ENCODE measurements at places on chromosomes 6 and 20.
A peak's percentile ranks its signal among the peaks of the same experiment; 100 is the strongest.

DNA sequence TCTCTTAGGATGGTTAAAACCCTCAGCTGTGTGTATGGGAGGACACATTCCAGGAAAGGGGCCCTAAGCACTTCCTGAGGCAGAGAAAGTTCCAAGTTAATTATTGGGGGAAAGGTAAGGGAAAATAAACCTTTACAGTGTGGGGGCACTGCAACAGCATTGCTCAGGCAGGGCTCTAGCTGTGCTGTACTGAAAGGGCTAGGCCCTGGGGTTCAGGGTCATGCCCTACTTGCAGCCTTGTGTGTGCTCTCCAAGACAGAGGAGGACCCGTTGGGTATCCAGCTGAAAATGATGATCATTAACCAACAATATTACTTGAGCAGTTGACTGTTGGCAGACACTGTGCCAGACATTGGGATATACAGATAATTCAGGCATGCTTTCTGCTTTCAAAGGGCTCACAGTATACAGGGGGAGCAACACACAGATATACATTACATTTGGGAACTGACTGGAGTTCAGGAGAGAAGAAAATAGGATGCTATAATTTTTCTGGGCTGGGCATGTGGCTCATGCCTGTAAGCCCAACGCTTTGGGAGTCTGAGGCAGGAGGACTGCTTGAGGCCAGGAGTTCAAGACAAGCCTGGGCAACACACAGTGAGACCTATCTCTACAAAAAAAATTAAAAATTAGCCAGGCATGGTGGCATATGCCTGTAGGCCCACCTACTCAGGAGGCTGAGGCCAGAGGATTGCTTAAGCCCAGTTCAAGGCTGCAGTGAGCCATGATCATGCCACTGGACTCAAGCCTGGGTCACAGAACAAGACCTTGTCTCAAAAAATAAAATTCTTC lies 9.1 kb upstream of the RPL7L1 start:
- no peak for DNase-seq

DNA sequence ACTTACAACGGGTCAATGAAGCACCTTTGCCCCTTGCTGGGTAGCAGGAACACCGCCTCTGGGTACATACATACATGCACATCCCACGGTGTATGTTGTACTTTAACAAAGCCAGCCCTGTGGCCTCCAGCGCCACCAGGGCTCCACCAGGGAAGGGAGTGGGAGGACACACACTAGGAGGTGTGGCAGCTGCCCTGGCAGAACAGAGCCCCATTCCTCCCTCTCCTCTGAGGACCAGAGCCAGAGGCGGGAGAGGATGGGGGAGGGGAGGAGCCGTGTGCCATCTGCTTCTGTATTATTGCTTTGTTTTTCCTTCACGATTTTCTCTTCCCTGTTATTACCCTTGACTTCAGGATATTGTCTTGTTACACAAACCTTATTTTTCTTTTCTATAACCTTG lies 105.8 kb upstream of the TRAF3IP2 start:
- no peak for DNase-seq

DNA sequence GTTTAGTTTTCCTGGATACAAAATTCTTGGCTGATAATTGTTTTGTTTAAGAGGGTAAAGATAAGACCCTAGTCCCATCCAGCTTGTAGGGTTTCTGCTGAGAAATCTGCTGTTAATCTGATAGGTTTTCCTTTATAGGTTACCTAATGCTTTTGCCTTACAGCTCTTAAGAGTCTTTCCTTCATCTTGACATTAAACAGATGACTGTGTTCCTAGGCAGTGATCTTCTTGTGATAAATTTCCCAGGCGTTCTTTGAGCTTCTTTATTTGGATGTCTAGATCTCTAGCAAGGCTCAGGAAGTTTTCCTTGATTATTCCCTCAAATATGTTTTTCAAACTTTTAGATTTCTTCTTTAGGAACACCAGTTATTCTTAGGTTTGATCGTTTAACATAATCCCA lies 134.0 kb downstream of the MAP3K4 start:
- no peak for DNase-seq

- no peak for DNase-seq
These were observed 95.9 kb upstream of the IFNGR1 start for GRCh38 chr6:137315081-137315480.

GRCh38 chr6:46606338-46606737 lies 46.3 kb downstream of the CYP39A1 start:
- DNase-seq = no peak

DNA sequence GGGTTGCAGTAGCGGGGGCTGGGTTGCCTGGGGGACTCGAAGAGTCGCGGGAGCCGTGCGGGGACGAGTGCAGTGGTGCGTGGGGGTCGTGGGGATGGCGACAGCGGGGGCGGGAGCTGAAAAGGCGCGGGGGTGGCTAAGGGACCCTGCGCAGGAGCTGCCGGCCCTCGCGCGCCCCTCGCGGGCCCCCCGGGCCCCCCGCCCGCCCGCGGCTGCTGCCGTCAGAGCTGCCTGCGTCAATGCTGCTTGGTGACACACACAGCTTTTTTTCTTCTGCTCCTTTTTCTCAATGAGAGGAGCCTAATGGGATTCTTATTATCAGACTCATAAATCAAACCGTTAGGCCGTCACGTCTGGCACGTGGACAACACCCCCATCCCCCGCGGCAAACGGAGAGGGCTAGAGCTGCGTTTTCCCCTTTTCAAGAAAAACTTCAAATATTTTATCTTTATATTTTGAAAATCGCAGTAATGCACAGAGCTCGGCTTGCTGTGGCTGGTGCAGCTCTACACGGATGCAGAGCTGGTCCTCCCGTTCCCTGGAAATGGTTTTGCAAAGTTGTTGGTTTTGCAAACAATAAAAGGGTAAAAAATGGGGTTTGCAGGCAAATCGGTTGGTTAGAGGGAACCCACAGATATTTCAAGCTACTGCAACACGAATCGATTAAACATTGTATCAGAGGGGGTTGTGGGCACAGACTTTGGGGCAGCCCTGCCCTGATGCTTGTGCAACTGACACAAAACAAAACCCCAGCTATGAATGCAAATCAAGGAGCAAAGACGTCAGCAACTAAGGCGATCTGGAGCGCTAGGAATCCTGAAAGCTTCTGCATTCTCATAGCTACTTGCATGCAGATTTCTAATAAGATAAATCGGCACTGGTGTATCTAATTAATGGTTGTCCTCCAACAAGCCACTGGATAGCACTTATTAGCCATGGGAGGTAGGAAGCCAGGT lies 161.4 kb downstream of the TBXT start:
- no peak for DNase-seq

GRCh38 chr20:47703748-47704147 lies 81.5 kb downstream of the SULF2 start:
- no peak for DNase-seq

DNA sequence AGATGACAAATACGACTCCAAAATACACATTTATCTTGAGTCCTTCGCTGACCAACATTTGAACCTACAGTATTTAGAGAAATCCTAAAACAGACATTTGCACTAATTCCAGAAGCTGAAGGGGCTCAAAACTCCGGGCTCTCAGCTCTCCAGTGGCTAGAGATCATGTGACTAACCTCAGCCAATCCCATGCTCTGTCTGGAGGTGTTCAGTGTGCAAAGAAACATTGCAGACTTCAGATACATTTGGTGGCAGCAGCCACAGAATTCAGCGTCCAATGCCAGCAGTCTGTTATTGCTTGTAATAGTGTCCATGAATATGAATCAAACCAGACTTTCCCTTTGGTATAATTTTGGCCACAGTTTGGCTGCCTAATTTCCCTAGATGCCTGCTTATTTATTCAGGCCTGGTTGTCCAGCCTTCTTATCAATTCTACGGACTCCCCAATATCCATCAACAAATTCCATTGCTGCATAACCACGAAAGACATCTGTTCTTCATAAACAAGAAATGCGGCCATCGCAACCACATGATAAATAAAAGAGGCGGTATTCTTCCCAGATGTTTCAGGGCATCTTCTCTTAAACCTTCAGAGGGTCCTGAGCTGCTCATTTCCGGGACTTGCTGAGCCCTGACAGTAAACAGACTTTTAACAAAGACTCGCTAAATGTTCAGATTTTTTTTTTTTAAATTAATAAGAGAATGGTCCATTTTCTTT lies 14.5 kb upstream of the CYP24A1 start:
- DNase-seq = no peak

DNA sequence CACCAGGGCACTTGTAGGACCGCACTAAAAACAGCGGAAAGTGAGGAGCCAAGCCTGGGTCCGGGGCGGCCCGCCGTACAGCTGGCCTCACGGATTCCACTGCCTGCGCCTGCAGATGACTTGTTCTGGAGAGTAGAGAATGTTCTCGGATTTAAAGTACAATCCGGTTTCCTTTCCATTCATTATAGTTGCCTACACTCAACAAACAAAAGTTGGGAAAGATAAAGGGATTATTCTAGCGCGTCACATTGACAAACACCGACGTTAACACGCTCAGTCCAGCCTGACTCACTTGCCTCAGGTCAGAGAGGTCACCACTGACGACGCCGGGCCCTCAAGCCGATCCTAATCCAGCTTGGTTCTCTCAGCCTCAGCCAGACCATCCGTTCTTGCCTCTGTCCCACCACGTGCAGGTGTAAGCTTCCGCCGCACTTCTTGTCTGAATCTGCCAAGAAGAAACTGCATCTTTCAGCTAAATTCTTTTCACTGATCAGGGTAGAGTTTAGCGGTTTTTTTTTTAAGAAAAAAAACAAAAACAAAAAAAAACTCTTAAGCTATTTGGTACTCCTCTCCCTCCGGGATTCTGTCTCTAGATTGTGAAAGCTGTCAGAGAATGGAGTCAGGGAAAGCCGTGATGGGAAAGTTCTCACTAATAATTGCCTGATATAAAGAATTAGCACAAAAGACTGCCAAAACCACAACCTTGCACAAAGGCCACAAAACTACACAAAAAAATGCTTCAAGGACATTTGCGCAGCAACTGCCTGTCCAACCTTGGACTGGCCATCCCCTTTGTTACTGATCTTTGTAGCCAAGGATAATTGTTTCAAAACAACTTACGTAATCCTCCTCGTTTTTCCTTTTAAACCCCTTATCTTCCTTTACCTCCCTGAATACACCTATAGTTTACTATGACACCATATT lies 1.1 kb upstream of the PHF10 start:
- DNase-seq = peak; percentile 34

DNA sequence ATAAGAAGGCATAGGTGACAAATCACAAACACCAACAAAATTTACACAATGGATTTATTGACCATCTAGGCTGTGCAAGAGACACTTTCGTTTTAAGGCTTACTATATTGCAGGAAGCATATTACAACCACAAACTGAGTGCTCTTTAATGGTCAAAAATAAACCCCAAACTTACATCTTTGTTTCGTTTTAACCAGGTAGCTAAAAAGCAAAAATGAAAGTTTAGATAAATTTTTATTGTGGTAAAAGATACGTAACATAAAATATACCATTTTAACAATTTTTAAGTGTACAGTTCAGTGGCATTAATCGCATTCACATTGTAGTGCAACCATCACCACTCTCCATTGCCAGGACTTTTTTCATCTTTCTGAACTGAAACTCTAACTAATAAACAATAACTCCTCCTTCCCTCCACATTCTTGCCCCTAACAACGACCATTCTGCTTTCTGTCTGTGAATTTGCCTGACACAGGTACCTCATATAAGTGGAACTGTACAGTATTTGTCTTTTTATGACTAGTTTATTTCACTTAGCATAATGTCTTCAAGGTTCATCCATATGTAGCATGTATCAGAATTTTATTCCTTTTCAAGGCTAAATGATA lies 32.3 kb upstream of the DUSP22 start:
- no peak for DNase-seq

DNA sequence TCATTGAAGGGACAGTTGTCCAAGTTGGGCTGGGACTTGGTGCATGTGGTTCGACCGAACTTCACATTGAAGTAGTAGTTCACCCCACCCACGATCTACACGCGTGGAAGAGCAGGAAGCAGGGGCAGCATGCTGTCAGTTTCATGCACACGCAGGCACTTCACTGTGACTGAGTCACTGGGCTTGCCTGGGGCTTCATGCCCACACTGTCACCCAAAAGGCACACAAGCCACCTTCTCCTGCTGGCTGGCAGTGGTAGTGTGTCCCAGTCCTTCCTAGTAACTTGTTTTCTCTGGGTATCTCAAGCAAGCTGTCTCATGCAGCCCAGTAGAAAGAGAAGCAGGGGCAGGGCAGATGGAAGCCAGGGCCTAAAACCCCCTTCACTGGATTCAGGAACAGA lies 2.0 kb downstream of the CST5 start:
- DNase-seq = no peak

DNA sequence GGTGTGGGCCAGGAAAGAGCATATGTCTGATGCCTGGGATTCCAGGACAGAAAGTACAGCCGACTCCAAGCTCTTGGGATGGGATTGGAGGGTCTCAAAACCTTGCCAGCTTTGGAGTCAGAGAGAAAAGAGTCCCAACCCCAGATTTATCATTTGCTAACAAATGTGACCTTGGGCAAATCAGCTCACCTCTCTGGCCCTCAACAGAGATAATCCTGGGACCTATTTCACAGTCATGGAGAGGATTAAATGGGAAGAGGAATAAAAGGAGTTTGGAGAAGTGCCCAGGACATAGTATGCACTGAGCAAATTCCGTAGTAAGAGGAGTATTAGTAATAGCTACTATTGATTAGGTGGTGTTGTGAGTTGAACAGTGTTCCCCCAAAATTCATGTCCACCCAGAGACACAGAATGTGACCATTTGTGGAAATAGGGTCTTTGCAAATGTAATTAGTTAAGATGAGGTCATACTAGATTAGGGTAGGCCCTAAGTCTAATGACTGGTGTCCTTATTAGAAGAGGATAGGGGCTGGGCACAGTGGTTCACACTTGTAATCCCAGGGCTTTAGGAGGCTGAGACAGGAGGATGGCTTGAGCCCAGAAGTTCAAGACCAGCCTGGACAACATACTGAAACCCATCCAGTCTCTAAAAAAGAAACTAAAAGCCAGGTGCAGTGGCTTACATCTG lies 17.1 kb downstream of the RIPOR3 start:
- DNase-seq = no peak

- no peak for DNase-seq
These were observed 196.4 kb downstream of the TBXT start for GRCh38 chr6:165971202-165971601.

GRCh38 chr6:44076356-44077213 lies 50.7 kb downstream of the MRPL14 start:
- DNase-seq = no peak

DNA sequence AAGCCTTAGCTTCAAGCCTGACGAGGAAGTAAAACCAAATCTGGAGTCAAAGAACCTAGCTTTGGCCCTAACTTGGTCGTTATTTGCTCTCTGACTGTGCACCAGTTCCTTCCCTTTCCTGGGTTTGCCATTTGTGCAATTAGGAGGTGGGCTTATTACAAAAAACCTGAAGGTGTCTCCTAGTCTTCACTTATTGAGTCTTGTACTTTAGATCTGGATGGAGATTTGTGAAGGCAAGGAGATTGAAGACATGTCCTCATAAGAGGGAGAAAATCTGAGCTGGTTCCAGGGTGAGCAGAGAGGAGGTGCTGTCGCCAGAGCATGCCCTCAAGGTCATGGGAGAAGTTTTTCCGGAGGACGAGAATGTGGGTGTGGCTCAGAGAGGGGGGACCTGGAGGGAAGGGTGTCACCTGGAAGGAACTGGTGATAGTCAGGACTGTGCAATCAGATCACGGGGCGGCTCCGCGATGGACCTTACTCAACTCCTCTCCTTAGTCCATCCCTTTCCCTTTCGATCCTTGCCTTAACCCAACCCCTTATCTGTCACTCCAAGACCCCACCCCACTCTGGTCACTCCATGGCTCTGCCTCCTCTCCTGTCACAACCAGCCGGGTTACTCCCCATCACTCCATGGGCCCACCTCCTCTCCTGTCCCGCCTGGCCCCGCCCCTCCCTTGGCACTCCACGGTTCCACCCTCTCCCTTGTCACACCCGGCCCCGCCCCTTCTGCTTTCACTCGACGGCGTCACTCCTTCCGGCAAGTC lies 588 bp upstream of the ACSS2 start:
- peak; percentile 95 for DNase-seq

- peak; percentile 59 for DNase-seq
These were observed 5.6 kb downstream of the SRSF3 start for GRCh38 chr6:36599791-36600209.
